ENCODE measurements at places on chromosomes 6 and 20.

DNA sequence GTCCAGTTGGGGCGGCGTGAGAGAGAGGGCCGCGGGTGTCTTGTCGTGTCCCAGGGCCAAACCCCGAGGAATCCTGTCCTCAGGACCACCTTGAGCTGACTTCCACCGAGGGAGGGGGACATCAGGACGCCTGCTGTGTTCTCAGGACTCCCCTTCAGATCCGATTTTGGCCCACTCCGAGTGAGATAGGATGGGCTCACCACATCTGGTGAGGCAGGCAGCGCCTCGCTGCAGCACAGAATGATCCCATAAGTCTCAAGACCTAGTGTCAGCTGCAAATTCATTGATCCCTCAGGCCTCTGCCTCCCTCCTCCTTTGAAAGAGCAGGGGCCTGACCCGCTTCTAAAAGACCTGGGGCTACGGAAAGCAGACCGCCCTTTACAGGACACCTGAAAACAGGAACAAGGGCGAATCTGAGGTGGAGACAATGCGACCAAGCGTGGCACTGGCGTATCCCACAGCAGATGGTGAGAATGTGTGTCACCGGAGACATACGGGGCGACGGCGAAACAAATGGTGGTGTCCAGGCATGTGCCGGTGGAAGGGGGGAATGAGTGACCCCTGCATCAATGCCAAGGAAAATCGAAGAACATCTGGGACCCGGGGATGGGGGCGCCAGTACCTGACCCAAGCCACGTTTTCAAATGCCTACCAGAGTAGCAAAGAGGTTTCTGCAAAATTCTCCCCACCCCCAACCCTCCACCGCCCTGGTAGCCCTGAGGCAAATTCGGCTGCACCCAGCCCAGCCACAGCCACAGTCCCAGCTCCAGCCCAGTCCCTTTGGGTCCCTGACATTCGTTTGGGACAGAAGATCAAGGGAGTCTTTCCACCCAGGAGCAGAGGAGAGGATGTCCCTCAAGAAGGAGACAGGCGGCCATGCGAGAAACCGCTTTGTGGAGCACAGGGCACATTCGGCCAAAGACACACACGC lies 162.1 kb upstream of the ZNF337 start:
- no peak for DNase-seq

DNA sequence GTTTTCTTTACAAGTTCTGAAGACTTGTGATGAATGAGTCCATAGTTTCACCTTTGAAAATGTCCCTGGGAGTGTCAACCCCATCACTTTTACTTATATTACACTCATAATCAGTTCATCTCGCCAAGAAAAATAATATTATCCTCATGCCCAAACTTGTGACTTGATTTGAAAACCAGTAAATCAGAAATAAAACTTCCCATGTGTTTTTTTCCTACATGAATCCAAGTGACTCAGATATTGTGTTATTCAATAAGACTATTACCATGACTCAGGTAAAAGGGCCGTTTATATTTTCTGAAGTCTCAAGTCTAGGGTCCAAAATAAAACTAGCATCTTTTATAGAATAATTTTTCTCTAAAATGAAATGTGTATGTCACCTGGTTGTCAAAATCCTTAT lies 15.8 kb upstream of the CYP24A1 start:
- no peak for DNase-seq

DNA sequence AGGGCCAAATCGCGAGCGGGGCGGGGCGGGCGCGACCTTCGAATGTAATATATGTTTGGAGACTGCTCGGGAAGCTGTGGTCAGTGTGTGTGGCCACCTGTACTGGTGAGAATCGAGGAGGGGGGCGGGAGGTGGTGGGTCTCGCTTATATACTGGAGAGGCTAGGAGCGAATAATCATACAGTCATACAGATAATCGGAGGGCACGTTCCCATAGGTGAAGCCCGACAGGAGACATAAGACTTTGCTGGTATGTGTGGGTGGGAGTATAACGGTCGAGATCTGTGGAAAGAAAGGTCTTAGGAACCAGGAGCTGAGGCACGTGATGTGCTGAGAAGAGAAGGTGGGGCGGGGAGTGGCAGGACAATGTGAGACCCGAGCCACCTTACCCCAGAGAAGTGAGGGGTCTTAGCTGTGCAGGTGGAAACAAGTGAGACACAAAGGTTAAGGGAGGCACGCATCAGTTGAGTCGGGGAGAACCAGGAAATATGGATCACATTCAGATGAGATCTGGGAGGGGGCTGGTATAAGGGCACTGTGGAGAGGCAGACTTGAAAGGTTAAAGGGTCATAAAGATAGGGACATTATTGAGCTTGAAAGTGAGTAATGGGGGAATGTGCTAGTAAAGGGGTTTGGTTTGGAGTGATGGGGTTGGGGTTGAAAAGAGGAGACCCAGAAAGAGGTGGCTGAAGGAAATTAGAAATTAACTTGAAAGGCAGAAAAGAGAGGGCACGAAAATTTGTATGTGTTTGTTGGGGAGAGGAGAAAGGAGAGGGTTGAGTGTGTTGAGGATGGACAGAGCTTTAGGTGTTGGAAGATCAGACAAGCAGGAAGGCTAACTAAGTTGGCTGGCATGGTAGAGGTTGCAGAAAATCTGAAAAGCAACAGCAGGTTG lies 589 bp downstream of the RNF5 start:
- no peak for DNase-seq

- no peak for DNase-seq
These were observed 28.8 kb downstream of the PDE7B start for GRCh38 chr6:135880066-135880972.

DNA sequence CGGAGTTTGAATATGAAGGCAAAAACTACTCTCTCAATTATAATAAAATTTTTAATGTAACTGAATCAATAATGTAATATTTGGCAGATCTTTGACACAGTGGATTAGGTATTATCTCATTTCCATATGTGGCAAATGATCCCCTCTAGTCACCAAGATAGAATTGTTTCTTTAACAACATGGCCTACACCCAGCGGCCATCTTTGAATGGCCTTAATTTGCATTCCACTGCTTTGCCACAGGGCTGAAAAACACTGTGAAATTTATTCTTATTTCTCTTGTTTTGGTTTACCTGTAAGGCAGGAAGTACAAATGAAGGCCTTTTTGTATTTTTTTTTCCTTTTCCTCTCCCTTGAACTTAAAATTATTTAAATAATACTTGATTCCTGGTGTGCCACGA lies 162.6 kb upstream of the SCGN start:
- DNase-seq: no peak

- no peak for DNase-seq
These were observed 8.6 kb downstream of the BPIFB3 start for GRCh38 chr20:33062105-33062824.
